ENCODE measurements at places on chromosomes 2 and 18.

- no peak for DNase-seq
Measured at GRCh38 chr2:202375033-202375608, 1.0 kb upstream of the BMPR2 start.

- no peak for DNase-seq
Measured at GRCh38 chr18:48605408-48605845, 66.6 kb downstream of the CTIF start.

GRCh38 chr2:222882484-222882928 lies 21.7 kb downstream of the ACSL3 start:
- DNase-seq, result no peak

- DNase-seq, result no peak
Measured at GRCh38 chr18:1015777-1016176, 111.1 kb downstream of the ADCYAP1 start.

DNA sequence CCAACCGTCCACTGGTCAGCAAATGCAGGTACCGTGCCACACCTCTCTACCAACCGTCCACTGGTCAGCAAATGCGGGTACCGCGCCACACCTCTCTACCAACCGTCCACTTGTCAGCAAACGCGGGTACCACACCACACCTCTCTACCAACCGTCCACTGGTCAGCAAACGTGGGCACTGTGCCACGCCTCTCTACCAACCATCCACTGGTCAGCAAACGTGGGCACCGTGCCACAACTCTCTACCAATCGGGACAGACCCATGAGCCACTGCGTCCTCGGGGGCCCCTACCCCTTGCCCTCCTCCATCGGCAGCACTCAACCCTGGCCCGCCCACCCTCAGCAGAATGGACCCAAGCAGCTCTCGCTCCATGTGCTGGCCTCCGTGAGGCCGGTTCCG lies 226.4 kb upstream of the SALL3 start:
- no peak for DNase-seq

GRCh38 chr18:62088156-62088555 lies 98.7 kb downstream of the PIGN start:
- DNase-seq, result no peak

DNA sequence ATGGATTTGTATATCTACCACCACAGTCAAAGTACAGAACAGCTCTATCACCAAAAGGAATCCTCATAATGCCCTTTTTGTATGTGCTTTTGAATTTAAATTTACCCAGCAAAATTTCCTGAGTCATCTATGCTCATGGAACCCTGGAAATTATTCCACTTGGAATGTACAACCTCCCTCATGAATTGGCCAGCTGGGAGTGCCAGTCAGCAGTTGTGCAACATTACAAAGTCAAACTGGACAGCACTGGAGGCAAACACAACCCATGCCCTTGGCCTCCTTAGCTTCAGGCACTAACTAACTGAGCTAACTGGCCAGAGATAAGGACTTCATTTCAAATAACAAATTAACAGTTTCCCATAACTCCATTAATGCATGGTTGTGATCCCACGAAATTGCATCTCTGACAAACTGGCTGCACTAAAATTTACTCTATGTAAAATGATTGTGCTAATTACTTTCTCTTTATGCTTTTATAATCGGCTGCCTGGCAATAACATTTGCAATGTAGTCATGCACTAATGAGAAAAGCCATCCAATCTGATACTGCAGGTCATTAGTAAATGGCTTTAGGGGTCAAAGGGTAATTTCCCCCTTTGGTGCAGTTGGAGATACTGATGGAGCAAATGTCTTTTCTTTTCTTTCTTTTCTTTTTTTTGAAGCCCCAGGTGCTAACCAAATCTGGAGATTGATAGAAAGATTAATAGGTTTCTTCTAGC lies 270.5 kb downstream of the ACTR3 start:
- DNase-seq, result no peak

DNA sequence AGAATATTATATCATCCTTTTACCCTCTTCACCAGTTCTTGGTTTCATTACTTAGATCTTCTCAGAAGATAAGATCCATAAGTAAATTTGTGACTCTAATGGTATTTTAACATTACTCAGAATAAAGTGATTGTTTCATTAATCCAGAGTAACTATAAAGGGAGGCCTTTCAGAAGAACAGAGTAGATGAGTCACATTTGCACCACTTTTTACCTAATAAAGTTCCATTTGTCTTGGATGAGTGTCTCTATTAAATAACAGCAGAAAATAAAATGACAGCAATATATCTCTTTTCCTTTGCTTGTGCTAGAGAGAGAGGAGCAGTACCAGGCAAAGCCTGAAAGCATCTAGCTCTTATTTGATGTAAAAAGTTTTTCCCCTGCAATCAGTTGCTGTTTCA lies 926.5 kb upstream of the CNTNAP5 start:
- no peak for DNase-seq

DNA sequence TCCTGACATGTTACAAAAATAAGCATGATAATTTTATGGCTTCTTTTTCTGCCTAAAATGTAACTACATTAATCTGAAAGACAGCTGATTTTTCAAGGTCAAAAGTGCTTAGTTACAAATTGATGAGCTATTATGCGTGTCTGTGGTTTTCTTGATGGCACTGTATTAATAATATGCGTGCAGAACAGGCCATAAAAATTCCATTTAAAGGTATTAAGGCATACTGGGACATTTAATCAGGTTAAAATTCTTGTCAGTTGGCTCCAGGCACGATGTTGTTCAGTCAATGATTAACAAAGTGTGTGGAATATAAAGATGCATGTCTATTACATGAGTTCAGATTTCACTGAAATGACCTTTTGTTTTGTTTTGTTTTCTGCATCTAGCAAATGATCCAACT lies 420.1 kb upstream of the ZNF804A start:
- DNase-seq, result no peak

DNA sequence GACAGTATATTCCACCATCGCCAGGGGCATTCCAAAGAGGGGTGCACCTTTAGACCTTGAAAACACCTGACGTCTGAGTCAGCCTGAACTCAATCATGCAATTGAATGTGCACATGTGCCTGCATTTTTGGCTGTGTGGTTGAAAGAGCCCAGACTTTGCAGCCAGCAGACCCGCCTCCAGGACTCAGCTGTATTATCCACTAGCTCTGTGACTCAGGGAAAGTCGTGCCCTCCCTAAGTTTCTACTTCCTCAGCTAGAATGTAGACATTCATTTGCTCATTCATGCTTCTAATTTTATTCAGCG lies 94.2 kb downstream of the LRRC30 start:
- DNase-seq, result no peak

DNA sequence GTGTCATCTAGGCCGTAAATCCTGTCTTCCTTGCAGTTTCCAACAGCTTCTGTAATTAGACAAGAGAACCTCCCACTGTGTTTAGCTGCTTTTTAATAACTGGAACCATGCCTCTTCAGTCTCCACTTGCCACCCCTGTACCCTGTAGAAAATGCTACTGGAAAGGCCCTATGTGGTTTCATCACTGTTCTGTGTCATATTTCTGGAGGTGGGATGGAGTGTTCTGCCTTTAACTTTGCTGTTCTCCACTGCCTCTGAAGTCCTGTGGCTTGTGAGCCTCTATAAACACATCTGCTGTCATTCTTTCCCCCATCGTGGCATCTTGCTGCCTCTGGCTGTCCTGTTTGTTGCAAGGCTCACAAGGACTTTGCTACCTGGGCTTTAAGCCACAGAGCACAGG lies 17.9 kb downstream of the MGAT5 start:
- DNase-seq, result no peak

- DNase-seq, result no peak
Measured at GRCh38 chr18:293536-293935, 25.7 kb upstream of the THOC1 start.

GRCh38 chr2:67476809-67477790 lies 80.0 kb downstream of the ETAA1 start:
- DNase-seq, result no peak

- DNase-seq, result no peak
Measured at GRCh38 chr2:49837561-49838293, 683.4 kb upstream of the FSHR start.

GRCh38 chr2:126796931-126797621 lies 101.6 kb upstream of the TEX51 start:
- DNase-seq, result no peak

GRCh38 chr2:230218421-230218820 lies 1.4 kb downstream of the SP110 start:
- DNase-seq, result no peak

- no peak for DNase-seq
Measured at GRCh38 chr2:237692601-237693290, 65.4 kb downstream of the LRRFIP1 start.

GRCh38 chr2:10971888-10972260 lies 60.1 kb downstream of the KCNF1 start:
- DNase-seq, result no peak

DNA sequence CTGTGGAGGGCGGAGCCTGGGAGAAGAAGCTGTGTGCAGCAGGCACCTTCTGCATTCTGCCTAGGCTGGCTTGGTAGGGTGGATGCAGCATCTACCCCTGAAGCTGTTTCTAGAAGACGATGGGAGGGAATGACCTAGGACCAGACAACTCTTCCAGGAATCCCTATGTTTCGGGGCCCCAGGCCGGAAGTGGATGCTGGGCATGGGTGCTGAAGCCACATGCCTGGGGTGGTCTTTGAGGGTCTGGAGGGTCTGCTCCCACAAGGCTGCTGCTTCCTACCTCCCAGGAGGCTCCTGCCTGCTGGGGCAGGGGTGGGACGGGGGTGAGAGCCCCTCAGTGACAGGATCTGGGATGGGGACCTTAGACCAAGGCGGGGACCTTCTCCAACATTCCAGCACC lies 61.0 kb downstream of the CIB4 start:
- DNase-seq, result no peak

- DNase-seq, result no peak
Measured at GRCh38 chr18:62336618-62337017, 11.5 kb downstream of the TNFRSF11A start.

DNA sequence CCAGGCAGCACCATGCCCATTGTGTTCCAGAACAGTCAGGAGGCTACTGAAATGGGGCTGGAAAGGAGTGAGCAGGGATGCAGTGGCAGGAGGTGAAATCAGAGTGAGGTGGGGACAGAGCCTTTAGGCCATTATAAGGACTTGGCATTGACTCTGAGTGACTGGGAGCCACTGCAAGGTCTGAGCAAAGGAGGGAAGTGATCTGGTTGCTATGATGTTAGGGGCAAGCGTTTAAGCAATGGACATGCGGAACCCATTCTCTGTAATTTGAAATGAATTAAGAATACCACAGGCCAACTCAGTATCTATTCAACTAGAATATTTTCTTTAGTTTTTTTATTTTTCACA lies 98.2 kb downstream of the DPP4 start:
- no peak for DNase-seq

GRCh38 chr18:79991494-79991893 lies 3.1 kb upstream of the TXNL4A start:
- no peak for DNase-seq

- DNase-seq, result no peak
Measured at GRCh38 chr2:64398516-64399129, 55.3 kb upstream of the LGALSL start.

DNA sequence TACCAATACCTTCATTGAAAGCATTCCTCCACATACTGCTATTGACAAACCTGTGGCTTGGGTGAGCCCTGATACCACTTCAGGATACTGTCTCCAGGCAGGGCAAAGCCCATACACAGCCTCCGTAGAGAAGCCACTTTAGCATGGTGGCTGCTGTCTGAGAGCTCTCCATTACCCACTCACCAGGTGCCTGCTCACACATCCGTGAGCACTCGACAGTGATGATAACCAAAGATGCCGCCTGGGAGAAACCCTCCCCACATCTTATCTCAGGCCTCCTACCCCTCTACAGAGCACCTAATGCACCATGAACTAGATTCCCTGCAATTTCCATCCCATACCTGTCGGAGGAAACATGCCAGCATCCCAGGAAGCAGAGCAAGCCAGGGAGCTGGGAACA lies 57.6 kb upstream of the KLHL29 start:
- DNase-seq, result no peak

DNA sequence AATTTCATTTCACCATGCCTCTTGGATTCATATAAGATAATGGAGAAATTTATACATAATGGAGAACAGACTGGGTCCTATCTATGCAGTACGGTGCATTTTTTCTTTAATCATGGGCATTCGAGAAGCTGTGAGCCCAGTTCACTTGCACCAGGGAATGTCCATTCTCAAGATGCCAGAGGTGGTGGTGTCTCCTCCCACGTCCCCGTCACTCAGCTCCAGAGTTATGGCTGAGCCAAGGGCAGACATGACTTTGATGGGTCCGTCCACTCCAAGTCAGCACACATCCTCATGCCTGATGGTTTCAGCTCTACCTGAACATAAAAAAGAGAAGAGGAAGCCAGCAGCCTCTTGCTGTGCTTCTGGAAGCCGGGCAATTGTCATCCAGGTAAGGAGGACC lies 42.1 kb upstream of the CREG2 start:
- DNase-seq, result no peak

DNA sequence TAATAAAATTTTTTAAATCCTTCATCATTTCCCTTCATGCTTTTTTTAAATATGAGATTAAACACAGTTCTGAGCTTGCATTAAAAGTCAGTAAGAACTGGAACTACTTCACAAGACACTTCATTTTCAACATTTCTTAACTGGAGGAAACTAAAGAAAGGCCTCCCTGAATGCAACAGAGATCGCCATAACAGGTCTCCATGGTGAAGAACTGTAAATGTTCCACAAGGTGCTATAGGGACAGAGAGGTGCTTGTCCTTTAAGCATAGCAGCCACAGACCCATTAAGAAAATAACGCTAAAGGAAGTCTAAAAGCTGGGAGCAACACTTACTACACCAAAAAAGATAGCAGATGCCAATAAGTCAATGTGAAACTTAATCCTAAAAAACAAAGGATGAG lies 8.5 kb downstream of the STAM2 start:
- no peak for DNase-seq

- no peak for DNase-seq
Measured at GRCh38 chr2:215811003-215811402, 202.3 kb downstream of the MREG start.

- DNase-seq, result no peak
Measured at GRCh38 chr2:1612391-1613077, 131.8 kb downstream of the PXDN start.

DNA sequence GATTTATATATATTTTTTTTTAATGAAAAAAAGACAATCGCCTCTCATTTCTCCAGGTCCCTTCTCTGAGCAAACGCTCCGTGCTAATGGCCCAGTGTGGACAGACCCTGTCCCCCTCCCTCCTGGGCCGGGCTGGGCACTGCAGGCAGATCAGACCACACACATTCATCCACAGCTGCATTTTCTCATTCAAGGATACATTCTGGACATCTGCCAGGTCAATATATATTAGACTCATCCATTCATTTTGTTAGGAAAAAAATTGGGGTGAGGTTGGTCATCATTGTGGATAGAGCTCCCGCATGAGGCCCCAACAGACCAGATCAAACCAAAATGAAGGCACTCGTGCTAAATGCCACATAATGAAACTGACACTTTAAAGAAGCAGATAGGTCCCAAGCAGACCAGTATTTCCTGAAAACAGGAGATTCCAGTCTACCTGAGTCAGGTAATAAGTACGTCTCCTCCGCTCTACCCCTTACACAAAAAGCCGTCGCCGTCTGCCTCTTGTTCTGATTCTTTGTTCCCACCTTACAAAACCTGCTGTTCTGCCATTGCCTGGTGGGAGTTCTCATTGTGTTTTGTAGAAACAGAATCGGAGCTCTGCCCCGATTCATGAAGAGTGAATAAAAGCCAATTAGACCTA lies 15.4 kb upstream of the OTOS start:
- DNase-seq, result no peak
